ENCODE measurements at places on chromosomes 7 and 10.
A peak's percentile ranks its signal among the peaks of the same experiment; 100 is the strongest.

- no peak for DNase-seq
These were observed 9.8 kb upstream of the STEAP4 start for GRCh38 chr7:88316456-88316855.

DNA sequence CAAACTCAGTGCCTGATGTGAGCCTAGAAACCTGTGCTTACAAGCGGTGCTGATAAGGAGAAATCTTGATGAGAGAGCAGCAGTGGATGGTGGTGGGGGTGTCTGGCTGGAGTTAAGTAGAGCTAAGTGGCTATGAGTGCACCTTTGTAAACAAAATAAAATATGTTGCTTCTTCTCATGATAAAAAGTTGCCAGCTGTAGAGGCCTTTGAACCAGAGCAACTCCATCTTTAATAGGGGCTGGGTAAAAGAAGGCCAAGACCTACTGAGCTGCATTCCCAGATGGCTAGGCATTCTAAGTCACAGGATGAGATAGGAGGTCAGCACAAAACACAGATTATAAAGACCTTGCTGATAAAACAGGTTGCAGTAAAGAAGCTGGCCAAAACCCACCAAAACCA, 107.6 kb upstream of the FAM3C start:
- no peak for DNase-seq

- DNase-seq, result peak; percentile 34
These were observed at the start of gene GIMAP1 for GRCh38 chr7:150716368-150716767. GIMAP1 (plus strand) TSS chr7:150716613; CDS start chr7:150719048, 2,435 bp downstream.

GRCh38 chr10:86100581-86101061, 266.0 kb downstream of the GRID1 start:
- DNase-seq, result no peak
